ENCODE measurements at places on chromosomes 2 and 18. TPM values are rescaled to one million over a fixed set of nuclear protein-coding genes. Genes with fewer than 3 reads are reported as not detected.

The SERPINB3 gene
- not detected for polyA plus RNA-seq

GRCh38 chr2:152166633-152167032, 8.9 kb downstream of the STAM2 start:
- no peak for DNase-seq

DNA sequence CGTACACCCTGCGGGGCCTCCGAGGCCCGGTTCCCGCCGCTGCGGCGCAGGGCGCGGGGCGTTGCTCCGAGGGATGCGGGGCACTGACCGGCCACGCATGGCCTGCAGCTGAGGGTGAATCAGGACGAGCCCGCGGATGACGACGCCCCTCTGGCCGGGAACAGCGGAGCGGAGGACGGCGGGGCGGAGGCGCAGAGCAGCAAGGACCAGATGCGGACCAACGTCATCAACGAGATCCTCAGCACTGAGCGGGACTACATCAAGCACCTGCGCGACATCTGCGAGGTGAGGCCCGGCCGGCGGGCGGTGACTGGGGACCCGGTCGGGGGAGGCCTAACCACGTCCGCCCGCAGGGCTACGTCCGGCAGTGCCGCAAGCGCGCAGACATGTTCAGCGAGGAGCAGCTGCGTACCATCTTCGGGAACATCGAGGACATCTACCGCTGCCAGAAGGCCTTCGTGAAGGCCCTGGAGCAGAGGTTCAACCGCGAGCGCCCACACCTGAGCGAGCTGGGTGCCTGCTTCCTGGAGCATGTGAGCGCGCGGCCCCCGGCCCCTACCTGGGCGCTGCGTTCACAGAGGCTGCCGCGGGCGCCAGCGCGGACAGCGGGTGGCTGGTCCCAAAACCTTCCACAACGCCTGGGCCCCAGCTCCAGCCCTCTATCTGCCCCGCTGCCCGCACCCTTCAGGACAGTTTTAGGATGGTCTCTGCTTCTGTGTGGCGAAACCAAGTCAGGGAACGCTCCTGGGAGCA, 53.2 kb downstream of the FAM168B start:
- no peak for DNase-seq

DNA sequence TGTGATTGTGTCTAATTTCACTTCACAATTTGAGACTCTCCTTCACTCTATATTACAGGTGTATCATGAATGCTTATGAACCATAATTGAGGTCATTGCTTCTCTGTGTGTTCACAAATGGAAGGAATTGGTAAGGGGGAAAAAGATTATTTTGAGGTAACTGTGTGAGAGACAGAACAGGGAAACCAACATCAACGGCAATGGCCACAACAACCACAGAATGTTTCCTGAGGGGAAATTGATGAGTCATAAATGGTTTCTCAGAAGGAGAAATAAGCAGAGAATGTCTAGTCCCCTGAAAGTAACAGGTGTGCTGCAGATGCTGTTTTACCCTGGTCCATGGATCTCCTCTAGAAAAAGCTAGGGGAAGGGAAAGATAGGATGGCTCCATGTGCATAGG, 361.2 kb upstream of the GALNT5 start:
- DNase-seq, result no peak

The ZBTB7C gene
- 4.0 TPM for polyA plus RNA-seq

GRCh38 chr2:231525248-231526163, 4.7 kb downstream of the NMUR1 start:
- DNase-seq, result no peak

The SLC5A7 gene
- polyA plus RNA-seq, result 0.09 TPM

DNA sequence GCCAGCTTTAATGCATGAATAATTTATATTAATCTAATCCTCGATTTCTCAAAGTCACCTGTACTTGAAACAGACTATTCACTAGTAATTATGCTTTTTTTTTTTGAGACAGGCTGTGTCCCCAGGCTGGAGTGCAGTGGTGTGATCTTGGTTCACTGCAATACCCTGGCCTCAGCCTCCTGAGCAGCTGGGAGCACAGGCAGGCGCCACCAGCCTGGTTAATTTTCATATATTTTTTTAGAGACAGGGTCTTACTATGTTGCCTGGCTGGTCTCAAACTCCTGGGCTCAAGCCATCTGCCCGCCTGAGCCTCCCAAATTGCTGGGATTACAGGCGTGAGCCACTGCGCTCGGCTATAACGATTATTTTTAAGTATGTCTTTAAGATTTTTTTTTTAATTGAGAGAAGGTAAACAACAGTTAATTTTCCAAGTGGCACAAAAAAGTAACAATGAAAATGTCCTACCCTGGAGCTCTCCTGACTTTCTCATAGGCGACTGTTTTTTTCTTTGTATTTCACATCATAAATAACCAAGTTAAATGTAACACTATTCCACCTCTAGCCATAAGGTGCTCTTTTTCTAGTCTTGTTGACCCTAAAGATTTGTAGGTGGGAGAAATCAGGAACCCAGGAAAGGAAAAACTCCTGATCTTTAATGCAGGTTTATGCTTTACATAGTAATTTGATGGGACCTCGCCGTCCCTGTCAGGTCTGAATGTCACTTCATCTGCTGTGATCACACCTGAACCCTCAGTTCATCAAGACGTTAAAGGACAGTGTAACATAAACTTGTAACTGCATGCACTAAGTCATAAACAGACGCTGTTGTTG, 1.3 kb upstream of the ANKRD12 start:
- no peak for DNase-seq

GRCh38 chr2:136407117-136407951, 289.4 kb upstream of the CXCR4 start:
- DNase-seq, result no peak

DNA sequence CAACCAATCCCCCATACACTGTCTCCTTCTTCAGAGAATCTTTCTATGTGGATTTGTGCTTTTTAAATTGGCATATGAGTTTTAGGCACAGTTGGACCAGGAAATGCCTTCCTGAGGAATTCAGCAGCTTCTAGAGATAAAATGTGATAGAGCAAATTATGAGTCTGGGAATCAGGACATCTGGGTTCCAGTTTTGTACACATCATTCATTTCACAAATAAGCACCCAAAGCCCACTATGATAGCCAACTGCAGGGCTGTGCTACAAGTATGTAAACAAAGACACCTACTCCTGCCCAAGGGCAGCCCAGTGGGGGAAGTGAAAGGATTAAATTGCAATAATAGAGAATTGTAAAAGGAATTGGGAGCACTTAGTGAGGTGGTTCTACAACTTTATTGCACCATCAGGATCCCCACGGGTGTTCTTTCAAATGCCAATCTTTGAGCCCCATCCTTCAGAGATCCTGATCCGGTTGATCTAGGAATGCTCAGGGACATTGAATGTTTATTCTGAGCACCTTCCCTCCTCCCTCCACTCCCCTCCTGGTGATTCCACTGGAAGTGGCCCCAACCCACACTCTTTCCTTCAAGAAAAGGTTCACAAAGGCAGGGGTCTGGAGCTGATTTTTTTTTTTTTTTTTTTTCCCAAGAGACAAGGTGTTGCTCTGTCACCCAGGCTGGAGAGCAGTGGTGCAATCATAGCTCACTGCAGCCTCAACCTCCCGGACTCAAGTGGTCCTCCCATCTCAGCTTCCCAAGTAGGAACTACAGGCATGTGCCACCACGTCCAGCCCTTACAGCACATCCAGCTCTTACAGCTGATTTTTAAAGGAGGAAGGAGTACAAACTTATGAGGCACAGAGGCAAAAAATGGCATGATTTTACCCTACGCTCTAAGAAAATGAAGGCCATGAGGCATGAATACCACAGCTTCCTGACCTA, 11.1 kb upstream of the KCMF1 start:
- DNase-seq, result no peak

The RMND5A gene
- 36.9 TPM for polyA plus RNA-seq

DNA sequence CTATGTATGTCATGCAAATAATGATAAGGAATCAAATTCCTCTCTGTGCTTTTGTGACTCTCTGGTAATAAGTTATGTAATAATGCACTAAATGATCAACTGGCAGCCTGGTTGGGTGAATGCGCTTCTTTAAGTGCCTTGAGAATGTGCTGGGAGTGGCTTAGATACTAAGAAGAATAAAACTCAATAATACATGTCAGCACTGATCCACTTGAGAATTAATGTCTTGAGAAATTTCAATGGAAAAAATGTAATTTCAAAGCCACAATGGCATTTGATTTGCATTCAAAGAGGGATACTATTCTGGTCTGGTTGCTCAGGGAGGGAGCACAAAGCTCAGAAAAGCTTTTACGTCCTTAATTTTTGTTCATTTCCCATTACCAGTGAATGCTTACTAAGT, 137.7 kb upstream of the MMADHC start:
- no peak for DNase-seq

The MYO1B gene
- polyA plus RNA-seq, result 67.5 TPM

The MARCHF4 gene
- polyA plus RNA-seq, result 0.04 TPM

GRCh38 chr2:1990724-1991123, 246.4 kb upstream of the PXDN start:
- no peak for DNase-seq

- DNase-seq, result no peak
Measured at GRCh38 chr18:54209471-54210180, 14.8 kb downstream of the MBD2 start.

GRCh38 chr2:203534621-203535077, 452 bp downstream of the RAPH1 start:
- no peak for DNase-seq

The LYG2 gene
- 0.22 TPM for polyA plus RNA-seq

DNA sequence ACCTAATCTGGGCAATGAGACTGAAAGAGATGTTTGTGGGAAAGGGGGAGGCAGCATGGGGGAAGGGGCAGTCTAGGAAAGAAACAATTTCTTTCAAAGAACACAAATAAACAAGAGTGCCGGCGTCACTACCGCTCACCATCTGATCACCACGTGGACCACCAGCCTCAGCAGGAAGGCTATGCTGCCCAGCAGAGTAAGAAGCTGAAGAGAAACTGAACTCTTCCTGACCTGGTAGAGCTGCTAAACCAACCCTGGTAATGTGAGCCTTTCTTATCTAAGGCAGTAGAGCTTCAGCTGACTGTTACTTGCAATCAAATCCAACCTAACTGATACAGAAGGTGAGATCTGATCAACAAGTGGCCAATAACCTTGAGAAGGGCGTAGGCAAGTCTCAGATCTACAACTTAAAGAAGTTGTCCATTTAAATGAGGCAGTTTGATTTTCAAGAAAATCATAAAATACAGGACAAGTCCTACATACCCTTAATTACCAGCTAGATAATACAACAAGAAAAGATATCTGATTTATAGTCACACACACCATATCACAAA, 44.2 kb upstream of the SPTBN1 start:
- no peak for DNase-seq

DNA sequence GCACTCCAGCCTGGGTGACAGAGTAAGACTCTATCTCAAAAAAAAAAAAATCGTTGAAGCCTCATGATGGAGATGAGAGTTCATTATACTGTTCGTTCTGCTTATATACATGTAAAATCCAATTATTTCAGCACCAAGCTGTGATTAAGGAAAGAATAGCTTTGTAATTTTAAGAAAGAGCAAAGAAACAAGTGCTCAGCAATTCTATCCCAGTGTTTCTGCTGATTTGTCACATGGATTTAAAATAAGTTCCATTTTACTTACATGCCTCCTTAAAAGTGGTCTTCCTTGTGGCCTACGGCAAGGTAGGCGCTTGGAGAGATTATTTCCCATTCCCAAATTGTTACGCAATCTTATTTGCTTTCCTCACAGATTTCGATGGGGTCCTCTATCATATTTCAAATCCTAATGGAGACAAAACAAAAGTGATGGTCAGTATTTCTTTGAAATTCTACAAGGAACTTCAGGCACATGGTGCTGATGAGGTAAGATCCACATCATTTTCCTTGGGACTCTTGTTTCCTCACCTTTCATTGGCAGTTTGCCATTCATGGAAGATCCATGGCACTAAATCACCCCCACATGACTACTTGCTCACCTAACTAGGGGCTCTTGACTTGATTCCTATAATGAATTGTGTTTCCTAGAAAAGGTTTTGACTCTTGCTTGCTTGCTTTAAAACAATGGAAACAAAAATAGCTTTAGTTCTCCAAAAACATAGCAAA, 11.5 kb downstream of the ARPC2 start:
- no peak for DNase-seq

DNA sequence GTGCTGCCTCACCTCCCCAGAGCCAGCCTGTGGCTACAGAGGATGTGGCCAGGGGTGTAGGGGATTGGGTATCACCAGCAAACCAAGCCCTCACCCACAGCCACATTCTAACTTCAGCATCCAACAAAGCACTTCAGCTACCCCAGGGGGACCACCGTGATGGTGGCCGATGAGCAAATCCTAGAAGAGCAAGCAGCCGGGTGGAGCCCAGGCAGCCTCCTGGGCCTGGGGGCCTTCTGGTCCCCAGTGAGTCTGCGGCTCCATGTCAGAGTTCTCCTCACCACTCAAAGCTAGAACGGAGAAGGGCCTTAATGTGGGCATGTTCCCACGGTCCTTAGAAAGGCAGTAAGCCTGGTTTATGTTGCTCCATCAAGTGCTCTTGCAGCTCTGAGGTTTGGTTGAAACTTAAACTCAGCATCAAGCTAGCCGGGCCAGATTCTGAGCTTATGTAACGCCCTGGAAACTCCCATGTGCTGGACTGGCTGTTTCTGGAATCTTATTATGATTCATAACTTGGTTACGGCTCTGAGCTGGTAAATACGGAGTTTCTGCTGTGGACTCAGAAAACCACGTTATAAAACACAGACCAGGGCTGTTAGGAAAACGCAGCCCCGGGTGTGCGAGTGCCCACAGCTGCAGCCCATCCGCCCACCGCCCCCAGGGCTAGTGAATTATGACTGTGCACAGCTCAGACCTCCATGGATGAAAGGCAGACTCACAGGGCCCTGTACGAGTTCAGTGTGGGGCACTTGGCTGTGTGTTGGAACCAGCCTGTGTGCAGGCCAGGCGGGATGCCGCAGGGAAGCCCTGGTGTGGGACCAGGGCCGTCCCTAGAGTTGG, 99.8 kb downstream of the SEPTIN10 start:
- DNase-seq, result peak; percentile 76

DNA sequence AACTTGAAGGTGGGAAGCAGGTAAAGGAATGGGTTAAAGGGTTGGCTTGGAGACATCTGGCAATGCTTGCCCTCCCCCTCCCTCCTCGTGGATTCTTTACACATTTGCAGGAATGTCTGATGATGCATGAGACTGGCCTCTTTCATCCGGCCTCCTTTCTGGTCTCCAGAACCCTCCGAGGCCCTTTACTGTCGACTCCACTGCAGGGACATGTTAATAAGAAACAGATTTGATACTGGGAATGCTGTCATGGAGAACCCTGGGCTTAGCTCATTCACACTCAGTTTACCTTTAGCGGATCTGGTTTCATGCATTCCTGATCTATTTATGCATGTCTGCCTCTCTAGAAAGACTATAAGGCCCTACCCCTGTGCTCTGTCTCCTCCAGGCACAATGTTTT, 238.7 kb downstream of the TGIF1 start:
- no peak for DNase-seq

- DNase-seq, result no peak
Measured at GRCh38 chr2:17878281-17879136, at the start of gene KCNS3. KCNS3 (plus strand) TSS chr2:17878667; CDS start chr2:17931009, 52,342 bp downstream.

Measured in forelimb muscle (tissue), 1 donor.